Thoracic aorta (tissue), 2 donors: ENCODE measurements at places on chromosomes 3 and 15. TPM values are rescaled to one million over a fixed set of nuclear protein-coding genes. Genes with fewer than 3 reads are reported as not detected.

SYNPR gene
- total RNA-seq = not detected

PLCH1 gene
- total RNA-seq = 0.28 TPM

TIMP4 gene
- 73.9 TPM for total RNA-seq

SRGAP3 gene
- 12.8 TPM for total RNA-seq

SORD gene
- total RNA-seq = 10.7 TPM

PPARG gene
- total RNA-seq = 13.1 TPM

MNS1 gene
- total RNA-seq = 0.28 TPM

NOP10 gene
- 88.8 TPM for total RNA-seq

MESP2 gene
- 1.8 TPM for total RNA-seq

ARPP19 gene
- total RNA-seq = 172 TPM

FSTL1 gene
- 601 TPM for total RNA-seq

TRIM42 gene
- total RNA-seq = not detected

MYLK gene
- total RNA-seq = 563 TPM

CCR8 gene
- not detected for total RNA-seq

IL17RD gene
- 7.9 TPM for total RNA-seq

SH2D7 gene
- not detected for total RNA-seq

GALNT15 gene
- 157 TPM for total RNA-seq

CD80 gene
- total RNA-seq = not detected

ETV5 gene
- total RNA-seq = 43.6 TPM

- DNase-seq = no peak
Measured at GRCh38 chr3:151871639-151872468, 1.6 kb upstream of the SUCNR1 start.

DNA sequence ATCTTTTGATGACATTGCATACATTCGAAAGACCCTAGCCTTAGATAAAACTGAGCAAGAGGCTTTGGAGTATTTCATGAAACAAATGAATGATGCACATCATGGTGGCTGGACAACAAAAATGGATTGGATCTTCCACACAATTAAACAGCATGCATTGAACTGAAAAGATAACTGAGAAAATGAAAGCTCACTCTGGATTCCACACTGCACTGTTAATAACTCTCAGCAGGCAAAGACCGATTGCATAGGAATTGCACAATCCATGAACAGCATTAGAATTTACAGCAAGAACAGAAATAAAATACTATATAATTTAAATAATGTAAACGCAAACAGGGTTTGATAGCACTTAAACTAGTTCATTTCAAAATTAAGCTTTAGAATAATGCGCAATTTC is 16.7 kb downstream of the KCNMB3 start:
- DNase-seq = no peak

GRCh38 chr3:124157748-124158147 is 165.8 kb upstream of the ROPN1 start:
- no peak for DNase-seq

GRCh38 chr3:172388412-172389078 is 59.7 kb downstream of the GHSR start:
- no peak for DNase-seq

DNA sequence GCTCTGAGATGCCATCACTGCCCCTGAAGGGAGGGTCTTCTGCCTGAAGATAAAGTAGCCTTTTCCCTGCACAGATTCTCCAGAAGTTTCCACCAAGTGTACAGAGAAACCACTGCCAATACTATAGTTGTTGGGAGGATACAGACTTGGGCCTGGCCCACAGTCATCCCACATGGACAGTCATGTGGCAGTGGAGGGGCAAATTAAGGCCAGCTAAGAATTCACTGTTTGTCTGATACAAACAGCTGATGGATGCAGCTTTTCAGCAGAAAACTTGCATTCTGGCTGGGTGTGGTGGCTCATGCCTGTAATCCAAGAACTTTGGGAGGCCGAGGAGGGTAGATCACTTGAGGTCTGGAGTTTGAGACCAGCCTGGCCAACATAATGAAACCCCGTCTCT is 22.1 kb downstream of the HOMER2 start:
- DNase-seq = no peak

- no peak for DNase-seq
Measured at GRCh38 chr15:60215225-60215963, 182.4 kb downstream of the ANXA2 start.

- DNase-seq = no peak
Measured at GRCh38 chr15:99132634-99133287, 27.9 kb downstream of the SYNM start.

DNA sequence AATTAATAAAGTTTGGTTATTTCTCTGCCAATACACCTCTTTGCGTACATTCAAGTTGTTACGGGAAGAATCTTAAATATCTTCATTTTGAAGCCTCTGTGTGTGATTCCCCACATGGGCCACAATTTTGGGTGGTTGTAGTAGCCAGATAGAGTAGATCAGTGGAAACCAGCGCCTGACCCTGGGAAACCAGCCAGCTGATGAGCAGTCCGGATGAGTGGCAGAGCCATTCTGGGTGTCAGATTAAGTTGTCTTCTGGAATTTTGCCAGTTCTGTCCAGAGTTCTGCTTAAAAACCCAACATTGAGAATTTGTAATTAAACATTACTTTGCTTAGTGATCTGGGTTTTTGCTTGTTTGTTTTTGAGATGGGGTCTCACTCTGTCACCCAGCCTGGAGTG is 49.7 kb downstream of the MRPS25 start:
- DNase-seq = no peak

DNA sequence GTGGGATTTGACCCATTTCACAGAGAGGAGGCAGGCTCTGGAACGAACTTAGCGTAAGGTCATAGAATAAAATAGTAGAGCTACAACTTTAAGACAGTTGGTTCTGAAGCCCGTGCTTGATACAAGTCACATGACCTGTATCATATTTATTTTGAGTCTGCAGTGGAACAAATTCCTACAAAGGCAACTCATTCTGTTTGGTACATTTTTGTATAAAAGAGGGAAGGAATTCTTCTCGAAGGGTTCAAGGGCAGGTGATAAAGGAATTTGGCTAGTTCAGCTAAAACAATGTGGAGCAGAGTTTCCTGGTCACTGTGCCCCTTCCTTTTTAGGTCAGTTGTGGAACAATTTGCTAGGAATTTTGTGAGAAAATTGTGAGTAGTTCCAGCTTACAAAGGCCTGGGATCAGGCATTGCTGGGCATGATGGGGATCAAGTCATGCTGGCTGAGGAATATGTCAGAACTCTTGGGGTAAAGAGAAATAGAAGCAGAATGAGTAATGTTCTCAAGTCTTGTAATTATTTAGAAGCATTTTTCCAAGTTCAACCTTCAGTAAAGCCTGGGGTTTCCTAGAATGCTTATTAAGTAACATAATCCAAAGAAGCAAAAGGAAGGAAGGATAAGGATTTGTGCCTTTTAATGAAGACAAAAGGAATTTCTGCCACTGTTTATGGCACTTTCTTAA is 19.1 kb downstream of the USP3 start:
- DNase-seq = no peak

GRCh38 chr15:95292785-95293450 is 1037.6 kb upstream of the NR2F2 start:
- DNase-seq = no peak

DNA sequence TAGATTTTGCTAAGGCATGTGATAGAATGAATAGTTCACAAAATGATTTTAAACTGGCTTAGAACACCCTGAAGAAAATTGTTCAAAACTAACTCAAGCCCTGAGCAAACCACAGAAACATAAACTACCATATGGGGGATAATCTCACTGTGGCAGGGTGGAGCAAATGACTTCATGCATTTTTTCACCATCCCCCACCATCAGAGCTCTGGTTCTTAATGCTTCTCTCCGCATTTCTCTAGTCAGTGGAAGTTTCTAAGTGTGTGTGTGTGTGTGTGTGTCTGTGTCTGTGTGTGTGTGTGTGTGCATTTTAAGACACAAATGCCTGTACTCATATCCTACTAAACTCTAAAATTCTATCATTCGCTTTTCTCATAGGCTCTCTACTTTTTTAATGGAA is 107.1 kb upstream of the PHLDB2 start:
- DNase-seq = no peak

DNA sequence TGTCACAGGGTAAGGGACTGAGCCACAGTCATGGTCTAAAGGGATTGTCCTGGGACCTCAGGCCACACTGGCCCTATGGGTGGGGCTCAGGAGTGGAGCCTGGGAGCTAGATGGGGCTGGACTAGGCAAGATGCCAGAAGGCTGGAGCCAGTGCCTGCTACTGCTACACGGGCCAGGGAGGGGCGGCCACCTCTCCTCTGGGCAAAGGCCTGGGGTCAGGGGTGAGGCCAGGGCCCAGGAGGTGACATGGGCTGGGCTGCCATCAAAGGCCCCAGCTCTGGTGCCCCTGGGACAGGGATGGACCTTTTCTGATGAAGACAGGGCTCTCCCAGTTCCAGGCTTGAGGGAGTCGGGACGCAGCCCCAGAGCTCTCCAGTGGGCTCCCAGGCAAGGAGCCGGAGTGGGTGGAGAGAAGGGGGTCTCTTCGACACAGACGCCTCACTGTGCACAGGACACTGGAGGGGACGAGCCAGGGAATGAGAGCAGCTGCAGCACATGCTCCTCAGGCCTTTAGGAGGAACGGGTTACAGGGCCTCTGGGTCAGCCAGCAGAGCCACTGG is 62.1 kb upstream of the IQSEC1 start:
- DNase-seq = no peak

DNA sequence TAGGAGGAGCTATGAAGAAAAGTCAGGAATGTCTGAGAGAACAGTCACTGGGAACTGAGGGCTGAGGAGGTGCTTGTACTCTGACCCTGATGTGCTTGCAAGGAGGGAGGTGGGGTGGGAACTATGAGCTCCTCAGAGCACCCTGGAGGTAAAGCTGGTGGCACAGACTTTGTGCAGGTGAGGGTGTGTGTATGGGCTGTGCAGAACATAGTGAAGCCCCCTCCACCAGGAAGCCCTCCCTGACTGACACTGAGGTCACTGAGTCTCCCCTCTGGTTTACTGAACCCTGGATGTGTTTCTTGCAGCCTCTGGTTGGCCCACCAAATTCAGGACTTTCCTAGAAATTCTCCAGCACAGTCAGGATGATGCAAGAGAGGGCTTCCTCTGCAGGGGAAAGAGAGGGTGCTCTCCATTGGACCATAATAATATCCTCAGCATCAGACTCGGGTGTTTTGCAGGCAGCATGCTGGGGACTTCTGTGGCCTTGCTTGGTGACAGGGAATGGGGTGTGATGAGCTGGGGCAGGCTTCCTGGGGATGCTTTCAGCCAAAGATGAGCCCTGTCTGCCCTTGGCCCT is 1.5 kb upstream of the ISLR start:
- no peak for DNase-seq

DNA sequence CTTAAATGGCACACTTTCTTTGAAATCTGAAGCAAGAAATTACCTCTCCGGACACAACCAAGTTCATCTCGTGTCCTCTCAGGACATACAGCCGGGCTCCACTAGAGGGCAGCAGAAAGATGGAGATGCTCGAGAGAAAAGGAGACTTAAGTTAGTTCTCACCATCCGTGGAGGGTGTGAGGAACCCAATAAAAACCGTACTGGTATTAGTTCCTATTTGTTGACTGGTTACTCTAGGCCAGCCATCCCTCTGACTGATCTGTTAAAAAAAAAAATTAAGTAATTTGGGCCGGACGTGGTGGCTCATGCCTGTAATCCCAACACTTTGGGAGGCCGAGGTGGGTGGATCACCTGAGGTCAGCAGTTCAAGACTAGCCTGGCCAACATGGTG is 7.9 kb upstream of the CYP11A1 start:
- DNase-seq = peak; percentile 44

- no peak for DNase-seq
Measured at GRCh38 chr15:49306551-49306950, 116.5 kb upstream of the FGF7 start.

GRCh38 chr15:100132309-100132708 is 209.5 kb downstream of the ADAMTS17 start:
- no peak for DNase-seq

GRCh38 chr3:119636891-119637611 is 23.3 kb downstream of the POPDC2 start:
- DNase-seq = no peak

DNA sequence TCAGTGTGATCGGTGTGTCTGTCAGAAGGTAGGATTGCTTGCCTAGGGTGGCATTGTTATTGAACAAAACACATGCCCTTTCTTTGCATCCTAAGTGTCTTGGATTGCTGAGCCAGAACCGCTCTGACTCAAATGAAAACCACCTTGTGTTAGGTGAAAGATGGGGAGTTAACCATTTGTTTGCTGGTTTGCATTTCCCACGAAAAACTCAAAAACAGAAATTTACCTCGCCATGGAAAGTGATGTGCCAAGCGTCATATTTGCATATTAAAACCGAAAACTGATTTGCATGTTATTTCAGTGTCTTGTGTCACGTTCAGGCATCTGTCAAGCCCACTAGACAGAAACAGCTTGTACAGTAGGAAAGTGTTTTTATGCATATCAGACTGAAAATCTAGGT is 474.6 kb upstream of the TPRG1 start:
- no peak for DNase-seq

- peak; percentile 33 for DNase-seq
Measured at GRCh38 chr3:141331377-141332318, 36.7 kb upstream of the ZBTB38 start.

GRCh38 chr3:8494327-8494726 is 7.3 kb upstream of the LMCD1 start:
- DNase-seq = no peak

- no peak for DNase-seq
Measured at GRCh38 chr3:122636697-122637096, 43.9 kb upstream of the PARP14 start.

- DNase-seq = no peak
Measured at GRCh38 chr15:71957026-71957425, 146.7 kb downstream of the NR2E3 start.

- no peak for DNase-seq
Measured at GRCh38 chr3:188122571-188123169, 31.3 kb upstream of the LPP start.

GRCh38 chr3:108403198-108403597 is 106.8 kb downstream of the HHLA2 start:
- no peak for DNase-seq

GRCh38 chr15:74245342-74245931 is 9.3 kb downstream of the CCDC33 start:
- DNase-seq = no peak

DNA sequence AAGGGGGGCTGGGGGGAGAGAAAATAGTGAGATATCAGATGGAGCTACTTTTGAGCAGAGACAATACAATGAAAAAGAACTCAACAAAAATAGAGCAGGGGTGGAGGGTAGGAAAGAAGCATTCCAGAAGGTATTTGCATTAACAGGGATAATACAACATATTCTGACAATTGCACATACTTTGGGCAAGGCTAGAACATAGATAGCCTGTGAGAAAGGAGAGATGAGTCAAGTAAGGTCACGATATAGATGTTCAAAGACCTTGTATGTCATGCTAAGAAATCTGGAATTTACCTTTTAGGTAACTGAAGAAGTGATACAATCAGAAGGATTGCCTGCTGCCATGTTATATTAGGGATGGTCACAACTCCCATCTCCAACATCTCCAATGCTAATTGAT is 155.2 kb downstream of the GSK3B start:
- no peak for DNase-seq
